CD4-positive, alpha-beta T cell treated with Interleukin-15 for 4 hours (primary cell): ENCODE measurements at places on chromosomes 16 and 17.

- no peak for DNase-seq
These were observed 27.9 kb downstream of the MYOCD start for GRCh38 chr17:12693640-12694039.

DNA sequence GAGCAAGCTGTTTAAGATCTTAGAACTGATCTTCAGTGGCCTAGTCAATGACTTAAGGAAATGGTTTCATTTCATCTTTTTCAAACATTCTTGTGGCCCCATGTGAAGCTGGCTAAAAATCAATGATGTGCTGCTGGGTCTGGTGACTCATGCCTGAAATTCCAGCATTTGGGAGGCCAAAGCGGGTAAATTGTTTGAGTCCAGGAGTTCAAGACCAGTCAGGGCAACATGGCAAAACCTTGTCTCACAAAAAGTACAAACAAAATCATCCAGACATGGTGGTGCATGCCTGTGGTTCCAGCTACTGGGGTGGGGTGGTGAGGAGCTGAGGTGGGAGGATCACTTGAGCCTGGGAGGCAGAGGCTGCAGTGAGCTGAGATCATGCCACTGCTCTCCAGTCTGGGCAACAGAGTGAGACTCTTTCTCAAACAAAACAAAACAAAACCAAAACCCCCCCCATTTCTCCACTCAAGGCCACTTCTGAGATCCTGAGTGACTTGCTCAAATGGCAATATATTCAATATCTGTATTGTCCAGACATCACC is 17.4 kb upstream of the COL1A1 start:
- DNase-seq, result no peak

DNA sequence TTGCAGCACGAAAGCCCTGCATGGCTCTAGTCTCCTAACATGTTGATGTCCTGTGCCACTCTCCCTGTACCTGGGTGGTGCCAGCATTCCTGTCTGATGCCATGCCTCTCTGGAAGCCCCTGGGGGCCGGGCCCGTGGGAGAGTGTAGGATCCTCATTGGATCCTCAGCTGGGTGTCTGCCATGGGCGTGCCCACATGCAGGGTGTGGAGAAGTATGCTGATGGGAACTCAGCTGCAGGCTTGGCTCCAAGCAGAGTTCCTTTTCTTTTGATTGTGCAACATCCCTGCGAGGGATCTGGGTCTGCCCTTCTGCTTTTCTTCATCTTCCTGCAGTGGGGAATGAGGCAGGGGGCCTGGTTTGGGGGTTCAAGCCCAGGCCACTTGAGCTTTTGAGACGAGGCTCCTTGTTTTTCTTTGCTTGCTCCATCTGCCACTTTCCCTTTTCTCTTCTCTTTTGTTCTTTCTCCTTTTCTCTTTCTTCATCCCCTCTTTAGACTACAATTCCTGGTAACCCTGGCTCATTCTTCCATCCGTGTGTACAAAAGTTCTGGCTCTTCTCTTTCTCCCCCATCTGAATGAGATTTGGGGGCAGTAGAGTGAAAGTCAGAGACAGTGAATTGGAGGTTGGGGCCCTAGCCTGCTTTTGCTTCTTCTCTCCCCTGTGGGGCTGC is 32.9 kb downstream of the KSR1 start:
- DNase-seq, result no peak

- no peak for DNase-seq
These were observed 148.9 kb upstream of the COX10 start for GRCh38 chr17:13920413-13920812.
